Gastrocnemius medialis (tissue), 4 donors: ENCODE measurements at places on chromosomes 7 and 10. TPM values are rescaled to one million over a fixed set of nuclear protein-coding genes. Genes with fewer than 3 reads are reported as not detected.

DNA sequence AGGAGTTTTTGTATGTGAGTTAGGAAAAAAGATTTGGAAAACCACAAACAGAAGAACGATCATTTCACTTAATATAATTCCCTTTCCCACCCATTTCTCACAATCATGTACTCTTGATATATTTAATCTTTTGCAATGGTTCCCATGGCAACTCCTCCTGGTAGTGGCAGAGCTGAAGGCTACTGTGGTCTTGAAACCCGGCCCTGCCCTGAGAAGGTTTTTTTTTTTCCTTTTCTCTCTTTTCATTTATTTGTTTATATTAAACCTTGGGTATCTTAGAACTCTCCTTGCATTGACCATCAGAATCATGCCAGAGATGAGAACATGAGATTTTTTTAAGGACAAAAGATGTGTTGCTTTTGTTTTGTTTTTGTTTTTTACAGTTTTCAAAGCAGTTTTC, 566.1 kb upstream of the NRP1 start:
- no peak for DNase-seq
- no peak overlapping the region for H3K4me3 ChIP-seq
- no peak overlapping the region for H3K27ac ChIP-seq
- H3K27me3 ChIP-seq = no peaks in the 10 kb centered on the region
- H3K4me1 ChIP-seq = peaks cover 5% of the 10 kb centered on the region

GRCh38 chr10:71053169-71053895, 159.0 kb upstream of the UNC5B start:
- no peaks in the 10 kb centered on the region for H3K27me3 ChIP-seq
- H3K4me1 ChIP-seq = no peaks in the 10 kb centered on the region
- no peak overlapping the region for H3K27ac ChIP-seq
- H3K4me3 ChIP-seq = no peak overlapping the region

GRCh38 chr10:29634764-29635625, at the start of gene SVIL:
TSS of gene SVIL (minus strand) at chr10:29634971. CDS start at chr10:29555058, 79,913 bp downstream.
- peak within 1 kb of the TSS; percentile 52 for H3K4me3 ChIP-seq
- no peaks in the 10 kb centered on the region for H3K27me3 ChIP-seq
- H3K36me3 ChIP-seq = no peaks in the 10 kb centered on the region
- H3K4me1 ChIP-seq = peaks cover 21% of the 10 kb centered on the region

GRCh38 chr10:109977382-109977806, 30.4 kb upstream of the ADD3 start:
- no peaks in the 10 kb centered on the region for H3K36me3 ChIP-seq
- no peaks in the 10 kb centered on the region for H3K27me3 ChIP-seq
- no peak overlapping the region for H3K4me3 ChIP-seq
- DNase-seq = no peak

GRCh38 chr10:68327889-68328786, 3.7 kb upstream of the HNRNPH3 start:
- peak overlapping the region; percentile 99 for H3K27ac ChIP-seq
- H3K36me3 ChIP-seq = no peaks in the 10 kb centered on the region
- H3K4me1 ChIP-seq = peaks cover 14% of the 10 kb centered on the region
- no peak for DNase-seq

GRCh38 chr10:102229810-102230263, 3.7 kb downstream of the ELOVL3 start:
- peaks cover 4% of the 10 kb centered on the region for H3K27me3 ChIP-seq
- H3K36me3 ChIP-seq = no peaks in the 10 kb centered on the region
- DNase-seq = peak; percentile 81
- peak overlapping the region; percentile 69 for H3K27ac ChIP-seq

- H3K4me1 ChIP-seq = peaks cover 53% of the 10 kb centered on the region
- H3K4me3 ChIP-seq = no peak overlapping the region
- DNase-seq = no peak
- no peaks in the 10 kb centered on the region for H3K36me3 ChIP-seq
- H3K27me3 ChIP-seq = no peaks in the 10 kb centered on the region
- peak overlapping the region; percentile 80 for H3K27ac ChIP-seq
Observed at GRCh38 chr10:98316661-98317060, 48.7 kb upstream of the LOXL4 start.

DNA sequence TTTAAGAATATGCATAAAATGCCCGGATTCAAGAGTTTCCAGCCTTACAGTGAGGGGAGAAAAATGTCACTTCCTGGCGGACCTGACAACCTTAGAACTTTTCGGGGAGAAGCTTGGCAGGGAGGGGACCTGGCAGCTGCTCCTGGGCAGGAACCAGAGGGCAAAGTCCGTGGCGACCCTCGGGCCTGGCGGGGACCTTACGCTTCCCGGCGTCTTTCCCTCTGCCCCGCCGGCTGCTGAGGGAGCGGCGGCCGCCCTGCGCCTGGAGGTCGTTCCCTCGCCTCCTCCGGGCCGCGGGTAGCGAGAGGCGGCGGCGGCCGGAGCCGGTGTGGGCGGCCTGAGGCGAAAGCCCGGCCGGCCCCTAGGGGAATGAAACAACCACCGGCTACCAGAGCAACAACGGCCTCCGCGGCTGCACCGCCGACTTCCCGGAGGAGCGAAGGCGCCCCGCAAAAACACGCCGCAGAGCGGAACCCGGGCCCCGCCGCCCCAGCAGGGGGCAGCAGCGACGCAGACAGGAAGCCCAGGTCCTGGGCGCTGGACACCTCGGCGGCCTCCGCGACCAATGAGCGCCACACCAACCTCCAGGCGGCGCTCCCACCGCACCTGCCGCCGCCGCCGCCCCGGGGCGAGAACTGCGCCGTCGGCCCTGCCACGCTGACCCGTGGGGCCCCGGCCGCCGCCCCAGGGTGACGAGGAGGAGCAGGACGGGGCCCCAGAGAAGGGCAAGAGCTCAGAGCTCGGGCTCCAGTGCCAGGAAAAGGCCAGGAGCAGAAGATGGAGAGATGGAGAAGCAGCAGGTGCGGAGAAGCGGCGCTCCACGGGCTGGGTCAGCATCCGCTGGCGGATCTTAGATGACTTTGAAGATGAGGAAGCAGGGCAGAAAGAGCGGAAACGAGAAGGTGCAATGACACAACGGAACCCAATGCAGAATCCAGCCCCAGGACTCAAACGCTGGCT, 10.5 kb upstream of the ACSM6 start:
- peak overlapping the region; percentile 73 for H3K27ac ChIP-seq
- peak overlapping the region; percentile 77 for H3K4me3 ChIP-seq
- H3K27me3 ChIP-seq = no peaks in the 10 kb centered on the region
- H3K36me3 ChIP-seq = no peaks in the 10 kb centered on the region

- no peak for DNase-seq
- no peak overlapping the region for H3K4me3 ChIP-seq
- no peaks in the 10 kb centered on the region for H3K4me1 ChIP-seq
- no peaks in the 10 kb centered on the region for H3K27me3 ChIP-seq
- H3K27ac ChIP-seq = no peak overlapping the region
Observed at GRCh38 chr10:11831520-11831951, 8.4 kb downstream of the PROSER2 start.

GRCh38 chr10:102016416-102016815, 39.6 kb downstream of the ARMH3 start:
- DNase-seq = no peak
- H3K4me1 ChIP-seq = peaks cover 12% of the 10 kb centered on the region
- no peak overlapping the region for H3K27ac ChIP-seq
- H3K36me3 ChIP-seq = peaks cover 70% of the 10 kb centered on the region

DNA sequence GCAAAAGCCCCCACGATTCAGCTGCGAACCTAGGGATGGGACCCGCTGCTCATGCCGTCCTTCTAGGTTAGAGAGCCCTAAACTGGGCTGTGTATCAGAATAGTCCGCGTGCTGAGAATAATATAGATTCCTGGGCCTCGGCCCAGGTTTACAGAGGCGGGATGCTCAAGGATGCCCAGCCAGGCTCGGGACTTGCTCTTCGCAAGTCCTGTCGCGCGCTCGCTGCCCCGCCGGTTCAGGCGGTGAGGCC, 266 bp upstream of the STMP1 start:
- peaks cover 43% of the 10 kb centered on the region for H3K4me1 ChIP-seq
- peak overlapping the region; percentile 95 for H3K27ac ChIP-seq
- peak overlapping the region; percentile 89 for H3K4me3 ChIP-seq

GRCh38 chr10:29240986-29241660, 47.7 kb upstream of the LYZL1 start:
- H3K27me3 ChIP-seq = no peaks in the 10 kb centered on the region
- H3K4me3 ChIP-seq = no peak overlapping the region
- DNase-seq = no peak
- no peaks in the 10 kb centered on the region for H3K36me3 ChIP-seq
- no peaks in the 10 kb centered on the region for H3K4me1 ChIP-seq

- no peaks in the 10 kb centered on the region for H3K4me1 ChIP-seq
- DNase-seq = no peak
- H3K27me3 ChIP-seq = no peaks in the 10 kb centered on the region
- H3K36me3 ChIP-seq = no peaks in the 10 kb centered on the region
Observed at GRCh38 chr10:20065814-20066213, 249.6 kb downstream of the PLXDC2 start.

- H3K27me3 ChIP-seq = no peaks in the 10 kb centered on the region
- H3K4me1 ChIP-seq = no peaks in the 10 kb centered on the region
- no peak overlapping the region for H3K27ac ChIP-seq
- DNase-seq = no peak
- no peaks in the 10 kb centered on the region for H3K36me3 ChIP-seq
Observed at GRCh38 chr7:137591421-137591837, 247.9 kb upstream of the PTN start.

The CYP2C19 gene
- total RNA-seq = 0.15 TPM

The MAGI2 gene
- 1.0 TPM for total RNA-seq

The TCF7L2 gene
- 5.1 TPM for total RNA-seq

The ITGA8 gene
- 1.6 TPM for total RNA-seq

The GDF2 gene
- total RNA-seq = not detected

The PRSS2 gene
- total RNA-seq = not detected

The IL6 gene
- not detected for total RNA-seq

The TMEM130 gene
- total RNA-seq = not detected

The MAT1A gene
- total RNA-seq = not detected
